ENCODE measurements at places on chromosomes 16 and 17. TPM values are rescaled to one million over a fixed set of nuclear protein-coding genes. Genes with fewer than 3 reads are reported as not detected.

GRCh38 chr17:73559532-73559931 is 84.7 kb downstream of the SDK2 start:
- no peak overlapping the region for H3K27ac ChIP-seq
- no peaks in the 10 kb centered on the region for H3K36me3 ChIP-seq
- H3K4me3 ChIP-seq, result no peak overlapping the region
- no peaks in the 10 kb centered on the region for H3K27me3 ChIP-seq
- H3K4me1 ChIP-seq, result no peaks in the 10 kb centered on the region

DNA sequence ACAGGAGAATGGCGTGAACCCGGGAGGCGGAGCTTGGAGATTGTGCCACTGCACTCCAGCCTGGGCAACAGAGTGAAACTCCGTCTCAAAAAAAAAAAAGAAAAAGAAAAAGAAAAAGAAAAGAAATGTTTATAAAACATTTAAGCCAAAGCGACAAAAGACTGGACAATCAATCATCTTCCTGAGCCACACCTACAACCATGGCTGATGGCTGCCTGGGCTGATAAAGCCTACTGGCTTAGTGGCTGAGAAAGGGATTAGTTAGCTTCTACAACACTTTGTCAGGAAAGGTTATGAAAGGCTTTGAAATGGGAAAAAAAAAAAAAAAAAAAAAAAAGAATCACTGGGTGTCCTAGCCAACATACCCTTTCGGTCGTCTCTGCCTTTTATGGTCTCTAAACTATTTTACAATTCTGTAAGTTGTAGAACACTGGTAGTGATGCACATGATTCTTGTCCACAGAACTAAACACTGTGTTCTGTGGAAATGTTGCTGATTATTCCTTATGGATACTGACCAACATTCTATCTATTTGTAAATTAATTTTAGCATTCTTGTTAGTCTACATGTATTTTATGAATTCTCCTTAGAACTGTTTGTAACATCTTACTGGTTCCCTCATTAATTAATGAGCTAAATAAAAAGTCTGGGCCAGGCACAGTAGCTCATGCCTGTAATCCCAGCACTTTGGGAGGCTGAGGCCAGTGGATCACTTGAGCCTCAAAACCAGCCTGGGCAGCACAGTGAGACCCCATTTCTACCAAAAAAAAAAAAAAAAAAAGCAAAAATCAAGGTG is 45.5 kb downstream of the ZZEF1 start:
- H3K4me3 ChIP-seq, result no peak overlapping the region
- no peak for DNase-seq
- H3K27me3 ChIP-seq, result no peaks in the 10 kb centered on the region
- peaks cover 36% of the 10 kb centered on the region for H3K36me3 ChIP-seq
- no peak overlapping the region for H3K27ac ChIP-seq

- no peaks in the 10 kb centered on the region for H3K4me1 ChIP-seq
- no peak overlapping the region for H3K27ac ChIP-seq
- DNase-seq, result no peak
- no peak overlapping the region for H3K4me3 ChIP-seq
Measured at GRCh38 chr17:20184977-20185619, 175.9 kb downstream of the SPECC1 start.

DNA sequence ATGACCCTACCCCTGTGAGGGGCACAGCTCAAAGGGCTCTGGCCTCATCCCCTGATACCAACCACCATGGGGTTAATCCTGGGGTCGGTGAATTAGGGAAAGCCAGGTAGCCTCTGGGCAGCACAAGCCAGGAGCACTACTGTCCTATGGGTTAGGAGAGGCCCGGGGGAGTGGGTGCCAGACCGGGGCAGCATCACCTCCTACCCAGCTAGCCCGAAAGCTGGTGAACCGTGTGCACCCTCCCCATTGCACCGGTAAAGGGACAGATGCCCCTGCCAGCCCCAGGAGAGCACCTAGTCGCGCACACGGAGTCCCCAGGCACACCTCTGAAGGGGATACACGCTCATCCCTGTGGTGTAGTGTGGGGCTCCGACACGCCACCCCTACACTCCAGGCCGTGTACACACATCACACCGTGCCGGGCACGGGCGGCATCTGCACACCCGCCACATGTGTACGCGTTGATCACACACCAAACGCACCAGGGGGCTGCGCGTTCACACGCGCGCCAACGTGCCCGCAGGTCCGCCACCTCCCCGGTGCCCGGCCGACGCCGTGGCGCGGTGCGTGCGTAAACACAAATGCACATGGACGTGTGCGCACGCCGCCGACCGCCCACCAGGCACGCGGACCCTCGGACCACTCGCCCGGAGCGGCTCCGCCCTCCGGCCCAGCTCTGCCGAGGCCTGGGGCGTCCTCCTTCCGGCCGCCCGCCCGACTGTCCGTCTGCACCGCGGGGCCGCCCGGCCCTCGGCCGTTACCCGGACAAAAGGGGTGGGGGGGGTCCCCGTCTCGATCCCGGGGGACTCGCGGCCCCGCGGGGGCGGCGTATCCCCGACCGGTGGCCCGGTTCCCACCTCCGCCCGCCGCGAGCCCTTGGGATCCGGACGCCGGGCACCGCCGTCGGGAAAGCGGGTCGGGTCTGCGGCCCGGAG is 785 bp downstream of the UBALD1 start:
- no peak for DNase-seq
- peaks cover 38% of the 10 kb centered on the region for H3K4me1 ChIP-seq
- no peaks in the 10 kb centered on the region for H3K27me3 ChIP-seq
- H3K4me3 ChIP-seq, result peak overlapping the region; percentile 64

DNA sequence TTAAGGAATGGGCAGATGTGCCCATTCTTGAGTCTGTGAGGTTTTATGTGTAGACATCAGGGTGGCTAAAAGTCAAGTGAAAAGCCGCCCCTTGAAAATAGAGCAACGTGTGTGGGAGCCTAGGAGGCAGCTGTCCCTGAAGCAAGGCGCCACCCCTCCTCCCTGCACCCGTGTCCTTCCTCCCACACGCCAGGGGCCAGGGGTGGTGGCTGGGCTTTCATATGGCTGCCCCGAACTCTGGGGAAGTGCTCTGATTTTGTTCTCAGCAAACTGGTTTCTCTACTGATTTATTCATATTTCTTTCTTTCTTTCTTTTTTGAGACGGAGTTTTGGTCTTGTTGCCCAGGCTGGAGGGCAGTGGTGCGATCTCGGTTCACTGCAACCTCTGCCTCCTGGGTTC is 4.7 kb downstream of the ZNF750 start:
- no peak for DNase-seq
- H3K27ac ChIP-seq, result no peak overlapping the region
- H3K4me3 ChIP-seq, result no peak overlapping the region
- H3K36me3 ChIP-seq, result no peaks in the 10 kb centered on the region
- H3K4me1 ChIP-seq, result no peaks in the 10 kb centered on the region

GRCh38 chr17:27336184-27336583 is 42.3 kb downstream of the WSB1 start:
- H3K4me1 ChIP-seq, result no peaks in the 10 kb centered on the region
- no peak overlapping the region for H3K4me3 ChIP-seq
- no peaks in the 10 kb centered on the region for H3K36me3 ChIP-seq
- H3K27me3 ChIP-seq, result no peaks in the 10 kb centered on the region
- no peak overlapping the region for H3K27ac ChIP-seq

- no peak overlapping the region for H3K4me3 ChIP-seq
- H3K4me1 ChIP-seq, result no peaks in the 10 kb centered on the region
- no peaks in the 10 kb centered on the region for H3K27me3 ChIP-seq
- no peaks in the 10 kb centered on the region for H3K36me3 ChIP-seq
Measured at GRCh38 chr17:8490256-8491023, 54.8 kb downstream of the NDEL1 start.

- H3K27me3 ChIP-seq, result no peaks in the 10 kb centered on the region
- H3K36me3 ChIP-seq, result no peaks in the 10 kb centered on the region
- DNase-seq, result no peak
- H3K4me3 ChIP-seq, result no peak overlapping the region
- H3K4me1 ChIP-seq, result no peaks in the 10 kb centered on the region
- H3K27ac ChIP-seq, result no peak overlapping the region
Measured at GRCh38 chr16:60510208-60510607, 1526.0 kb downstream of the CDH8 start.

DNA sequence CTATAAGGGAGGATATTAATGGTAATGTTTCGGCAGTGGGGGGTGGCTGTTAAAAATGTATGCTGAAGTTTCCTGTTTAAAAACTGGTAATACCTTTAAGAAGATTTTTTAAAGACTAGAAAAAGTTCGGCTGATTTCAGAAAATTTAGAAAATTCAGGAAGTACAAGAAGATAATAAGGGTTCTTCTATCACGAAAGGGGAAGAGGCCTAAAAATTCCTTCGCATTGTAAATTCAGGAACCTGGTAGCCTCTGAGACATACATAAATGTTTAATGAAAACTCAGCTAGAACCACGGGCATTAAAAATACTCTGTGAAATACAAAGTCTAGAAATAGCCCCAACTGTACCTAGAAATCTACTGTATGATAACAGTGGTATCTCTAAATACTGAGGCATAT is 181.2 kb downstream of the PARN start:
- no peaks in the 10 kb centered on the region for H3K36me3 ChIP-seq

- H3K36me3 ChIP-seq, result no peaks in the 10 kb centered on the region
- H3K4me3 ChIP-seq, result no peak overlapping the region
Measured at GRCh38 chr16:85610059-85610445, 3.1 kb upstream of the GSE1 start.

DNA sequence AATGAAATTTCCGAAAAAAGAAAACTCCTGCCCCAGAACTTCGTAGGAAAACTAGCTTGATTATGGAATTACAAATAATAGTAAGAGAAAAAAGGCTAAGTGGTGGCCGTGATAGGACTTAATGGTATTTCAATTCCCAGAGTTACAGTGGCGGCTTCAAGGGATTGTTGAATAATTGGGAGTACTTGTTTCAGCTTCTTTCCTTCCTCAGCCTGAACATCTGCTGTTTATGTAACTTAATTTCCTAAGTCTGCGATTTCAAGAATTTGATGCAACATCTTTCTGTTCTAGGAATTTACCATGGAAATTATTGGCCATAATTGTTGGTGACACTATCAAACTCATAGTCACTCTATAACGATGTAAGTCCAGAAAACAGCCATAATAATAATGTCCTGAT is 684 bp upstream of the APPBP2 start:
- H3K4me1 ChIP-seq, result peaks cover 35% of the 10 kb centered on the region
- no peaks in the 10 kb centered on the region for H3K27me3 ChIP-seq
- H3K27ac ChIP-seq, result peak overlapping the region; percentile 96
- H3K36me3 ChIP-seq, result no peaks in the 10 kb centered on the region
- DNase-seq, result no peak
- peak overlapping the region; percentile 98 for H3K4me3 ChIP-seq

GRCh38 chr17:81333616-81334368 is 38.7 kb upstream of the SLC38A10 start:
- no peaks in the 10 kb centered on the region for H3K4me1 ChIP-seq
- no peak overlapping the region for H3K27ac ChIP-seq
- H3K36me3 ChIP-seq, result no peaks in the 10 kb centered on the region

DNA sequence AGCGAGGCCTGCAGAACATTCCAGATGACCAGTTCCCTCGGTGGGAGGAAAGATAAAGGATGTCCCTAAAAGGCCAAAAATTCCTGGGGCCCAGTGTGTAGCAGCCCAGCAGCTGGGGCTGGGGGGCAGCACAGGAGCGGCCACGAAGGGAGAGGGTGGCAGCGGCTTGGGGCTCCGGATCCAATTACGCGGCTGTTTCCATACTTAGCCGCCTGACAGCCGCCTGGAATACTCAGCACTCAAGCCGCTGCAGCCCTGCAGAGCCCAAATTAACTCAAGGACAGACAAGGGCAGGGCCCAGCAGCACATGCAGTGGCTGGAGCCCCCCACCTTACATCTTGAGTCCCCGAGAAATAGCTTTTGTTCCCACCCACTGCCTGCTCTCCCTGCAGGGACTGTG is 1.3 kb downstream of the SRL start:
- no peaks in the 10 kb centered on the region for H3K4me1 ChIP-seq
- H3K36me3 ChIP-seq, result no peaks in the 10 kb centered on the region
- no peaks in the 10 kb centered on the region for H3K27me3 ChIP-seq

DNA sequence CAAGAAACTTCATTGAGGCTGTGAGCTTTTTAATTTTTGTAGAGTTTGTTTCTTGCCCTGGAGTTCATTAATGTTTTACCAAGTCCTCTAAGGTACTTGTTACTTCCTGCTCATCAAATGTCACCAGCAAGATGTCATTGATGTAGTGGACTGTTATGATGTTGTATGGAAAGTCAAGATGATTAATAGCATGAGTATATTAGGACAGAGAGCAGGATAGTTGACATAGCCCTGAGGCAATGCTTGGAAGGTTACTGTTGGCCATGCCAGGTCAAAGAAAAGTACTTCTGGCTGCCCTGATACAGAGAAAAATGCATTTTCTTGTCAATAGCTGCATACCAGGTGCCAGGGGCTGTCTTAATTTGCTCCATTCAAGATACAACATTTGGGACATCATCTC is 6.7 kb downstream of the KRTAP1-5 start:
- no peaks in the 10 kb centered on the region for H3K36me3 ChIP-seq
- H3K4me1 ChIP-seq, result no peaks in the 10 kb centered on the region
- H3K4me3 ChIP-seq, result no peak overlapping the region
- H3K27me3 ChIP-seq, result no peaks in the 10 kb centered on the region
- no peak overlapping the region for H3K27ac ChIP-seq

DNA sequence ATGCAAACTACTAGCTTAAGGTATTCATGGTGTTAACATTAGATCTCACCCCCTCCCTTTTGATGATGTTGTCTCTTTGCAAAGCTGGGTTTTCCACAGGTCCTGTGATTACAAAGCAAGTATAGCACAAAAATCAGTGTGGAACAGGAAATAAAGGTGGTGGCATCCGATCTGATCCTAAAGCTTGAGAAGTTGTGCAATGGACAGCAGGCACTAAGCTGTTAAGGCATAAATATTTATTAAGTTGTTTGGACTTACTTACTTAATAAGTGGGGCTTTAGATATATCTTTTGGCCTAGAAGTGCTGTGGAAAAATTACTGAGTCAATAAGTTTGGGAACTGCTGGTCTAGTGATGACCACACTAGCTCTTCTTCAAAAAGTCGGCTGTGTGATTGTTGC is 5.0 kb downstream of the GLP2R start:
- DNase-seq, result no peak
- H3K27me3 ChIP-seq, result no peaks in the 10 kb centered on the region
- H3K36me3 ChIP-seq, result no peaks in the 10 kb centered on the region
- no peak overlapping the region for H3K4me3 ChIP-seq
- no peak overlapping the region for H3K27ac ChIP-seq

GRCh38 chr16:83899978-83900377 is 1.1 kb downstream of the MLYCD start:
- H3K27ac ChIP-seq, result no peak overlapping the region
- no peaks in the 10 kb centered on the region for H3K36me3 ChIP-seq
- no peaks in the 10 kb centered on the region for H3K27me3 ChIP-seq
- H3K4me1 ChIP-seq, result peaks cover 25% of the 10 kb centered on the region

ZACN gene
- 4.1 TPM for polyA plus RNA-seq

COG7 gene
- 13.9 TPM for polyA plus RNA-seq

TMEM11 gene
- 37.4 TPM for polyA plus RNA-seq

SOCS1 gene
- 17.1 TPM for polyA plus RNA-seq

SDR42E2 gene
- polyA plus RNA-seq, result 0.92 TPM
